ENCODE measurements at places on chromosomes 6 and 20.

- no peak for DNase-seq
Observed at GRCh38 chr20:46137816-46138215, 19.7 kb downstream of the CD40 start.

DNA sequence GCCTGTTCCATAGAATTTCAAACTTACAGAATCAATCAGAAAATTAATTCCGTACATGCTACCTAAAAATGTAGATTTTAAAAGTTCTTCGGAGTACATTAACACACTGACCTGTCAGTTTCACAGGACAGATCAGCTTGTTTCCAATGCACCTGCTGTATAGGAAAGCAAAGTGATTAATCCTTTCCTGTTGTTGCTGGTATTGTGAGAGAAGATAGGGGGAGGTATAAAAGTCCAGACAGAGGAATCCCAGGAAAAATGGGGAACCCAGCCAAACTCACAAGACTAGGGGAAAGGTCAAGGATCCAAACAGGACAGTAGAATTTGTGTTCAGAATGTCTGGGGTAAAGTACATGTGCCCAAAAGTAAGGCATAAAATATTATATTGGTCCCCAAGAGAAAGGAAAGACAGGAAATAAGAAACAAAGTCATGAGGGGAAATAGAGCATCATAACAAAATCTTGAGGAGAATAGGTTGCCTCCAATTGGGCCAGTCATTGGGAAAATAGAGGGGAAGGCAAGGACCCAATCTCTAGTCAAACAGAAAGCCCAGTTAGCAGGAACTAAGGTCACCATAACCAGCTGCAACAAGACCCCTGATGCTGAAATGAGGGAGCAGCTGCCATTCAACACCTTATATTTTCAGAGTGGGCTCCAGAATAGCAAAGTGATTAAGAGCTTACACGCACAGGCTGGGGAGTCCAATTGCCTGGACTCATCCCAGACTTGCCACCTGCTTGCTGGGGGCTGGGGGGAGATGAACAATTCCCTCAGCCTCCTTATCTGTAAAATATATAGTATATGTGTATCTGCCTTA is 10.3 kb downstream of the FILIP1 start:
- DNase-seq = no peak

- DNase-seq = no peak
Observed at GRCh38 chr6:10316373-10316721, 98.5 kb downstream of the TFAP2A start.

DNA sequence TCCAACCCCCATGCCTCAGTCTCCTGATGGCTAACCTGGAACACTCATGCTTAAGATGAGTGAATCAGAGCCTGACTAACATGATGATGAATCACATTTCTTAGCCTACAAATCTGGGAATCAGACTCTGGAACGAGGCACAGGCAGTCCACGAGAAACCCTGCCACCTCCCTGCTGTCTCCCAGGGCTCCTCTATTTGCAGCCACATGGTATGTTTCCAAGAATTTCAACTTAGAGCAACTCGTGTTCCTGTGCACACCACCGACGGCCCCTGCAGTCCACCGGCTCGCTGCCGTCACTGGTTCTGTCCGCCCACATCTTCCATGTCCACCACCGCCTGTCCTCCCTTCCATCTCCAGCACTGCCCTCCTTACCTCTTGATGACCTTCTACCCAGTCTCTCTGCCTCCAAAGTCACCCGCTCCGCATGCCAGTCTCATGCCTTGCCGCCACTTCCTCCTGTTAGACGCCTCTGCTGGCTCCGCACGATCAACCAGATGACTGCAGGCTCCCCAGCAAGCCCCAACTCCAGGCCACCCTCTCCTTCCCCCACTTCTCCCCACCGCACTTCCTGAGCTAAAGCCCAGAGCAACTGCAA is 87.6 kb downstream of the AGPAT4 start:
- DNase-seq = no peak

DNA sequence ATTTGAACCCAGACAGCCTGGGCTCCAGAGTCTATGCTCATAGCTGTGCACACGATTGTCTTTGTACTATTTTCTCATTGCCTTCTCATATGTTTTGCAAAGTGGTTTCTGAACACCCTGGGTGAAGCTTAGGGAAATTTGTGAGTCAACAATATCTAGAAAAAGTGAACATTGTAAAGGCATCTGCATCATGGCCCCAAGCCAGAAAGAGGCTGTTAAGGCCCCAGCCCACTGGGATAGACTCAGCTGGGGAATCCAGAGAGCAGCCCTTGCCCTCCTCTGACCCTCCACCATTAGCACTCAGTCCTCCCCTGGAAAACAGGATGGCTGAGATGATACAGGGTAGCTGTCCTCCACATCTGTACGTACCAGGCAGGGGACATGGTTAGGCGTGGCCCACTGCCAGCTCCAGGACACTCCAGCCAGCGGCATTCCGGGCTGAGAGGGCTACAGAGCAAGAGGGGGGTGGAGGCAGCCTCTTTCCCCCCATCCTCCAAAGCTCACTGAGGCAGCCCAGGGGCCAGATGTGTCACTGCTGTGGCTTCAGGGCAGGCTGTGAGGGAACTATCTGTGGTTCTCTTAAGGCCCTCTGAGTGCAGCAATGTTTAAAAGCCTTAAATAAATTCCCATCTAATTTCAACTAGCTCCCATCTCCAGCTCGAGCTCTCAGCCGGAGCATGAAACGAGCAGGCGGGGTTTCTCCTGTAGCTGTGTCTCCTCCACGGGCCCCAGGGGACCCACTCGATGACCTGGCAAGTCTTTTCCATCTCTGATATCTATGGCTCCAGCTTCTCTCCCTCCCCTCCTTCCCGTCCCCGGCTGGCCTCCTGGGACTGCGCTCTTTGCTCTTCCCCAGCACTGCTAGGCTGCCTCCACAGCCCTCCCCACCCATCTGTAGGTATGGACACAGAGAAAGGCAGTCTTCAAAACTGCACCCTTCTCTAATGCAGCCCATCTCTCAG is 209.4 kb upstream of the LRFN2 start:
- no peak for DNase-seq

DNA sequence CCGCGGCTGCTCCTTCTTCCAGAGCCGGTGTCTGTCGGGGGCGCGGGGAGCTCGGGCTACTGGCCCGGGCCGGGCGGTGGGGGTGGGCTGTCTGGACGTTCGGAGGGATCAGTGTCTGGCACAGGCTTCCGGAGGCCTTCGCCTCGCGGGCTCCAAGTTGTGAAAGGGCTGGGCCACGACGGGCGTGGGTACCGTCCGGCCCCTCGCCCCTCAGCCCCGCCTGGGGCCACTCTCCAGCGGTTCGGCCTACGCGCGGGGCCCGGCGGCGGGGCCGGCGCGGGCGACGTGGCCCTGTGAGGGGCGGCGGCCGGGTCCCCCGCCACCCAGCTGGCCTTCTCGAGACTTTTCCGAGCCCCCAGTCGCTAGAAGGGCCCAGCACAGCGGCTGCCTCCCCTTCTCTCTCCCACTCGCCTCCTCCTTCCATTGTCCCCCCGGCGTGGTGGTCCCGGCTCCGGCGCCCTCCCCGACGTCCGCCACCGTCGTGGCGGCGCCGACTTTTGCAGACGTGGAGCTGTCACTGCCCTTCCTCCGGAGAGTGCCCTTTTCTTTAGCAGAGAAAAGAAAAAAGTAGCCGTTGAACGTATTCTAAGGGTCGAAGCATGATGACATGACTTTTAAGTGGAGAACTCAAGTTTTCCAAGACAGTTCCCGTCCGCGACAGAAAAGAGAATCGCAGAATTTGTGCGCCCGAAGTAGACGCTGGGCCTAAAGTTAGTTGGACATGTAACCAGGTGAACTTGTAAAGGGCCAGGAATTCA is 571 bp downstream of the ITCH start:
- DNase-seq = no peak

- no peak for DNase-seq
Observed at GRCh38 chr6:90369024-90369519, 72.4 kb upstream of the BACH2 start.

DNA sequence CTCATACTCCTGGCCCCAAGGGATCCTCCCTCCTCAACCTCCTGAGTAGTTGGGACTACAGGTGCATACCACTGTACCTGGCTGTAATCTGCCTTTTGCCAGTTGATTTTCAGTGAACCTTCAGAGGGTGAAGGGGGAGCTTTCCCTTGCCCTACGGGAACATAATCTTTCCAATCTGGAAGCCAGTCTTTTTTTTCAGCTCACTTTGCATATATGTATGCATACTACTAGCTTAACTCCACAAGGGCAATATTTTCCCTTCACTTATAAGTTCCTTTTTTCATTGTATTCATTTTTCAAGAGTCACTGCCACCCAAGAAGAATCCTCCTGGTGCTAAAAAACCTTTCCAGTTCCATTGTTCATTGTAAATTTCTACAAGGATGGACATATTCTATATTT is 53.4 kb upstream of the GCM1 start:
- DNase-seq = no peak

- no peak for DNase-seq
Observed at GRCh38 chr6:146389740-146390139, 153.9 kb upstream of the RAB32 start.

- no peak for DNase-seq
Observed at GRCh38 chr20:7585126-7585679, 355.1 kb downstream of the HAO1 start.

GRCh38 chr6:170522565-170523183 is 30.4 kb downstream of the PSMB1 start:
- no peak for DNase-seq

DNA sequence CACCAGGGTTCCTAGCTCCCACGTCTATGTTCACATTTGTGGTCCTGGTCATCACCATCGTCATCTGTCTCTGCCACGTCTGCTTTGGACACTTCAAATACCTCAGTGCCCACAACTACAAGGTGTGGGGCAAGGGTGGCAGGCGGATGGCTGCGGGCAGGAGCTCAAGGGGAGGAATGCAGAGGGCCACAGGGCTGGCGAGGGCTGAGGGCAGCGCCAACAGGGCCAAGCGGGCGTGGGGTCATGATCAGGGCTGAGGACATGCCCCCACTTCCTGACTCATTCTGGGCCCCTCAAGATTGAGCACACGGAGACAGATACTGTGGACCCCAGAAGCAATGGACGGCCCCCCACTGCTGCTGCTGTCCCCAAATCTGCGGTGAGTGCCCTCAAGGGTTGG is 4.6 kb upstream of the CAPN11 start:
- no peak for DNase-seq

DNA sequence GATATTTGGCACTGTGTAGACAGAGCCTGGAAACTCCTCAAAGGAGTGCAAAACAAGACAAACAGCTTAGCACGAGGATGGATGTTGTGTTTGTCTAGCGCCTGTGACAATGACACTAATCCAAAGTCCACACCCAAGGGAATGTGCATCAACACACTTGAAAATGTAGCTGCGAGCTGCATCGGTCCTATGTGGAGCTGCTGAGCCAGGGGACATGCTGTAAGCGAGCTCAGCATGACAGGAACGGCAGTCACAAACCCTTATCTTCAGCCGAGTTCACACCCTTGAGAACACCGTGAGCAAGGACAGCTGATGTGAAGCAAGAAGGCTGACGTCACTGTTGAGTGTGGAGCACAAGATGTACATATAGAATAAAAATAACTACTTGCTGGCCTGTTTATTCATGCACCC is 684.3 kb downstream of the QKI start:
- no peak for DNase-seq

DNA sequence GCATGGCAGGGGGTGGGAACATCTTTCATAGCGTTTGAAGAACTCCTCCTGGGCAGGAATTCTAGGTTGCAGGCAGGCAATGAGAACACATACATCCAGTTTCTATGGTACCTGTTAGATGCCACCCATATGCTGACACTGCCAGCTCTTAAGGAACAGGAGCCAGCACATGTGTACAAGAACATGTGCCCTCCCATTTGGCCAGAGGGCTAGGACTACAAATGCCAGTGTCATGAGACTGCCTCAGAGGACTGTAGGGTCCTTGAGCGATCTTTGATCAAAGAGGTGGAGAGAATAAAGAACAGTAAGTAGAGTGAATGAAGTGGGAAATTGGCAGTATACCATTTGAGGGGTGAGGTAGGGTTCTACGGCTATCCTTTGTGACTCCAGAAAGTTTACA is 45.8 kb downstream of the GCLC start:
- DNase-seq = no peak

GRCh38 chr6:15924893-15925292 is 204.0 kb upstream of the MYLIP start:
- DNase-seq = no peak

DNA sequence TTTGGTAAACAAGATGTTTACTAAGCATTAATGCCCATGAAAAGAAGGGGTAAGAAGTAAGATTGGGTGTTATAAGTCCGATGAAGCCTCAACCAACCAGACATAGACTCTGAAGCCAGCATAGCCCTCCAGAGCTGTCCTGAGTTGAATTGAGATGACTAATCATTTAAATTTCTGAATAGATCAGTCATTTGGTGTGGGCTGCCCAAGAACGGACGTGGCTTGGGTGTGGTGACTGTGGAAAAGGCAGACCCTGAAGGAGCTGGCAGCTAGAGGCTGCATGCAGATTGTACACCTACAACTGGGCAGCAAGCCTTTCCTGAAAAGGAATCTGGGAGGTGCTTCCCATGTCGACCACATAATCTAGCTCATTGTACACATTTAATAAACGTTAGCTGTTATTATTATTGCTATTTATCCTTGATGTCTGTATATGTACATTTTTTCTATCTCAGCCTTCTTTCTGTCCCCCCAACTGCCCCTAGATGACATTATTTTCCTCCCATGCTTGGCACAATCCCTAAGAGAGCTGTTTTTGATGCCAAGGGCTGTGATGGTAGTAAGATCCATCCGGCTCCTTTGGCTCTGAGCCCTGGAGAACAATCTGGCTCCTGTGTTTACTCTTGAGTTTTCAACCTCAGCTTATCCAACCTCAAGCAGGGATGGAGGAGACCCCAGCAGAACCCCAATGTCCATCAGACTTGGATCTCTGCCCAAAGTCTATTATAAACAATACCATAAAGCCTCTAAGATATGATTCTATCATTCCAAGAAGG is 57.6 kb upstream of the JAG1 start:
- no peak for DNase-seq

GRCh38 chr6:1136415-1136774 is 175.5 kb upstream of the FOXQ1 start:
- DNase-seq = no peak

DNA sequence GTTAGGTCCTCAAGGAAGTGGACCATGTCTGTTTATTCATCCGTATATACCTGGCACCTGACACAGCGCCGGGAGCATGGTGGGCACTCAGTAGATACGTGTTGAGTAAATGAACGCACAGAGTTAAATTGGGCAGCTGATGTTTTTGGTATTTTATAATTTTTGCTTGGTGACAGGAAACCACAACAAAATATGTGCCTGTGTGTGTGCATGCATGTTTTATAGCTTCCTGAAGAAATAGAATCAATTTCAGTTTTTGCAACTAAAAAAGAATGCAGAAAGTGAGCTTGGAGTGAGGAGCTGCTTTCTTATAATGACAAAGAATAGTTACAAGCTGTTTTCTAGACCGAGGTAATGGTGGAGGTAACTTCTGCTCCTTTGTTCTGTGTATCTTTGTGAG is 91.4 kb downstream of the PLCB4 start:
- no peak for DNase-seq

DNA sequence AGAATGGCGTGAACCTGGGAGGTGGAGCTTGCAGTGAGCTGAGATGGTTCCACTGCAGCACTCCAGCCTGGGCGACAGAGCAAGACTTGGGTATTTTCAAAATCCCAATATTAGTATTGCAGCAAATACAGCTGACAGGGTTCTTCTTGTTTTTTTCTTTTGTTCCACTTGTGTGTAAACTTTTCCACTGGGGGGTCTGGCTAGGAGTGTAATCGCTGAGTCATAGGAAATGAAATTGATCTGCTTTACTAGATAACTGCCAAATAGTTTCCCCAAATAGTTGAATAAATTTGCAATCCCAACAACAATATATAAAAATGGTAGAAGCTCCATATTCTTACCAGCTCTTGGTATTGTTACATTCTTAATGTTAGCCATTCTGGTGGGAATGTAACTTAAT is 526.0 kb upstream of the SOX4 start:
- no peak for DNase-seq

Data from stimulated activated CD4-positive, alpha-beta T cell treated with anti-CD3 and anti-CD28 coated beads, Interleukin-1b, Interleukin-23, amount 100 ng/mL, for 24 hours (primary cell).